Adipocyte (in vitro differentiated cells): ENCODE measurements at places on chromosomes 16 and 17.

GRCh38 chr17:8289103-8289397 is 580 bp downstream of the RANGRF start:
- no peak for DNase-seq

GRCh38 chr17:70564006-70564620 is 394.8 kb downstream of the KCNJ2 start:
- no peak for DNase-seq

GRCh38 chr17:11628374-11628773 is 30.1 kb downstream of the DNAH9 start:
- DNase-seq = no peak

DNA sequence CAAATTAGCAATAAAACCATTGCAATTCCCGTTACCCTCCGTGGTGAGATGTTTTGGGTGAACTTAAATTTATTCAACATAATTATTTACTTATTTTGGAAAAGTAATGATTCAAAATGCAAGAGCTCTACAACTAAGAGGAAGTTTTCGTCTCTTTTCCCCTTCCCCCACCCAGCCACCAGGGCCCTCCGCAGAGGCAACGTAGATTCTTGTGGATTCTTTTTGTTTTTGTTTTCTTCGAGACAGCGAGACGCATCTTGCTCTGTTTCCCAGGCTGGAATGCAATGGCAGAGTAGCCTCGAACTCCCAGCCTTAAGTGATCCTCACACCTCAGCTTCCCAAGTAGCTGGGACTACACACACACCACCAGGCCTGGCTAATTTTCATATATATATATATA is 19.2 kb downstream of the CCDC40 start:
- DNase-seq = no peak

- DNase-seq = no peak
These were observed 10.7 kb downstream of the WIPI1 start for GRCh38 chr17:68446626-68447041.

DNA sequence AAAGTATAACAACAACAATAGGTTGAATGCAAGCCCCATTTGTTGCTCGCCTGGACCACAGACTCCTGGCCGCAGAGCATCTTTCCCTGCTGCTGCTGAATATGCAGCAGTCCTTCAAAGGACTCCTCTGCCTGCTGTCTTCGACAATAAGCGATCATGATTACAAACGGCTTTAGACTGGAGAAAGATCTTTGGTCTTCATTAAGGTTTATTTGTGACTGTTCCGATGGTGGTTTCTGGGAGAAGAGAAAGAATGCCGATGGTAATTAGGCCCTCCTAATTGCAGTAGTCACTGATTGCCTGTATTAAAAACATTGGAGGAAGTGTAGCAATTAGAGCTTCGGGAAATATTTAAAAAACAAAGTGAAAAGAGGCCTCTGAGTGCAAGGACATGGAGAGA is 138.2 kb downstream of the CACNG3 start:
- no peak for DNase-seq

GRCh38 chr17:12839042-12839441 is 49.7 kb downstream of the ARHGAP44 start:
- no peak for DNase-seq

- no peak for DNase-seq
These were observed 8.8 kb downstream of the CDK5R1 start for GRCh38 chr17:32495359-32496231.

GRCh38 chr16:73354434-73354833 is 306.5 kb upstream of the ZFHX3 start:
- no peak for DNase-seq

DNA sequence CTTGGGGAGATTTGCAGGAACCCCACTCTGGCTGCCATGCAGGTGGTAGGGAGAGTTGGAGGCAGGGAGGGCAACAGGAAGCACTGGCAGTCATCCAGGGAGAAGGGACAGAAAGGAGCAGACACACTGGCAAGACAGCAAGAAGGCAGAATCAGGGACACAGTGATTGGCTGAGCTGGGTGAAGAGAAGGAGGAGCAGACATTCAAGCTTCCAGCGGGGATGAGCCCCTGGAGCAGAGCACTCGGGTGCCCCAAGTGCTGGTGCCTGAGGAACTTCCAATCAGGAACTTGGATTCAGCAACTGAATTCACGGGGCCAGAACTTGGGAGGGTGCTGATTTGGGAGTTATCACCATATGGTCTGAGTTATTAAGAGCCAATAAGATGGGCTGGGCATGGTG is 6.3 kb upstream of the ITGA3 start:
- no peak for DNase-seq

DNA sequence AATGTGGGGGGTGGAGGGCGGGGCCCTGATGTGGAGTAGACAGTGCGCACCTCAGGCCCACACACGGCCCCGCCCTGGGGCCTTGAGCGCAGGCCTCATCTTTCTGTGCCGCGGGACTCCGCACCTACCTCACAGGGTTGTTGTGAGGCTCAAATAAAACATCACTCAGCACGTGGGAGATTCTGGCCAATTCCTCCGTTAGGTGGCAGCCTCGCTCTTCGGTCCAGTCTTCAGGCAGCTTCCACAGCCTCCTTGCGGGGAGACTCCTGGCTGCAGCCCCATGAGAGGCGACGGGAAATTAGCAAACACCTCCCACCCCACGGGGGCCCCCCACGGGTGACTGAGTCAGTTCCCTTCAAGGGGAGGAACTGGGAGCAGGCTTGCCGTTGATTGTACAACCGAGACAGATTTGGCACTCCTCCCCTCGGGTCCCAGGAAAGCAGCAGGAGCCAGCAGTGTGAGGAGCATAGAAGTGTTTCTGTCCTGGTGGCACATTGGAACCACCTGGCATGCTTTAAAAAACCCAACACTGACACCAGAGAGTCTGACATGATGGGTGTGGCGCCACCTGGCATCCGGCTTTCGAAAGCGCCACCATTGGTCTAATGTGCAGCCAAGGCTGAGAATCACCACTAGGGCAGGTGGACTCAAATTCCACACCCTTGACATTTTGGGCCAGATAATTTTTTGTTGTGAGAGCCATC is 7.6 kb downstream of the MRM1 start:
- DNase-seq = peak; percentile 77

DNA sequence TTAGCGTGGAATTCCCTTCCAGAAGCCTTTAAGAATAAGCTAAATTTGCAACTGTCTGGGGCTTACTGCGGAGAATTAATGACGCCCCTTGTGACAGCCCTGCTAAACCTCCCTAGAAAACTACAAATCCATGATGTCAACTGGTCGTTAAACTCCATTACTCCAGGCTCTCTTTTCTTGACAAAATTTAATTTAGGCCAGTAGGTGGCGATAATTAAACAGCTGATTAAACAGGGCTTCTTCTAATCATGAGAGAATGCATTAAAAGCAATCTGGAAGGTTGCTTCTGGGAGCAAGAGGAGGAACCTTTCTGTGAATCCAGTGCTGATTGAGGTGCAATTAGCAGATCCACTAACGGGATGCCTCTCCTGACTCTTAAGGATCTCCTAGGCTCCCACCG is 8.1 kb upstream of the NLRP1 start:
- peak; percentile 82 for DNase-seq

- DNase-seq = no peak
These were observed 9.5 kb downstream of the AIPL1 start for GRCh38 chr17:6425407-6425806.

- no peak for DNase-seq
These were observed 25.8 kb upstream of the HS3ST2 start for GRCh38 chr16:22788193-22788530.

- no peak for DNase-seq
These were observed 148.3 kb downstream of the CDH8 start for GRCh38 chr16:61887903-61888302.

DNA sequence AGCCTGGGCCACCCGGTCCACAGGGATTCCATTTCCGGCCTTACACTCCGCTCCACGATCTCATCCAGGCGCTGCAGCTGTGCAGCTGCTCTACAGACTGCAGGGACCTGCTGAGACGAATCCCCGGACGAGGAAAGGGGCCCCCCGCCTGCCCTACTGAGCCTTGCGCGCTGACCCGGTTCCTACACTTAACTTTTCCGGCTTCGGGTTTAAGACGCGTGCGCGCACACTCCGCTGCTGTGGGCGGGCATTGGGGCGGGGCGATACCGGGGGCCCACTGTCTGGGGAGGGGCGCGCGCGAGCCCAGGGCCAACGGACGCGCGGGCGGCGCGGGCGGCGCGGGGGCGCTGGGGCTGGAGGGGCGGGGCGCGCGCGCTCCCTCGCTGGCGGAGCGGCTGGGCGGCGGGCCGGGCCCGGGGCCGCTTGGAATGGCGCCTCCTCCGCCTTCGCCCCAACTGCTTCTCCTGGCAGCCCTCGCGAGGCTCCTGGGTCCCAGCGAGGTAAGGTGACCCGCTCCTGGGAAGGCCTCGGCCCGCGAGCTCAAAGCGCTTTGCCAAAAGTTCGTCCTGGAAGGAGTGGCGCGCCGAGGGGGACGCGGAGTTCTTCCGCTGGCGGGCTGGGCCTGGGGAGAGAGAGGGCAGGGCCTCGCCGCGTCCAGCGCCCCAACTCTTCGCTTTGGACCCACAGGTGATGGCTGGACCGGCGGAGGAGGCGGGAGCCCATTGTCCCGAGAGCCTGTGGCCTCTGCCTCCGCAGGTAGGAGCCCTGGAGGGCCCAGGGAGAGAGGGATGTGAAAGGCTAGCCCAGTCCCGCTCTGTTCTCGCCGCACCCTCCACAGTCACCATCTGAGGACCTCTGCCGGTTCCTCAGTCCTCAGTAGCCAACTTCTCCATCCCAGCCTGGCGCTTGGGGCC is at the start of gene TP53I13:
TSS of gene TP53I13 (plus strand) at position 371 of the 914 bp plus-strand sequence. CDS start at position 429, 58 bp downstream.
- DNase-seq = peak; percentile 94

GRCh38 chr16:75997606-75998005 is 271.3 kb upstream of the CPHXL start:
- no peak for DNase-seq

GRCh38 chr16:75206749-75207451 is at the start of gene CTRB2:
Gene CTRB2 (minus strand): TSS chr16:75207161. CDS start chr16:75207141, 20 bp downstream.
- no peak for DNase-seq
